Hematopoietic multipotent progenitor cell (in vitro differentiated cells): ENCODE measurements at places on chromosomes 2 and 18. TPM values are rescaled to one million over a fixed set of nuclear protein-coding genes. Genes with fewer than 3 reads are reported as not detected.

The UGT1A3 gene
- total RNA-seq: not detected

The ANKZF1 gene
- total RNA-seq: 38.5 TPM

The TTR gene
- total RNA-seq: under 0.01 TPM

GRCh38 chr2:101076581-101076980, 74.5 kb downstream of the RPL31 start:
- no peak for DNase-seq
